Cortex of kidney (tissue), 1 donor: ENCODE measurements at places on chromosomes 16 and 17.

DNA sequence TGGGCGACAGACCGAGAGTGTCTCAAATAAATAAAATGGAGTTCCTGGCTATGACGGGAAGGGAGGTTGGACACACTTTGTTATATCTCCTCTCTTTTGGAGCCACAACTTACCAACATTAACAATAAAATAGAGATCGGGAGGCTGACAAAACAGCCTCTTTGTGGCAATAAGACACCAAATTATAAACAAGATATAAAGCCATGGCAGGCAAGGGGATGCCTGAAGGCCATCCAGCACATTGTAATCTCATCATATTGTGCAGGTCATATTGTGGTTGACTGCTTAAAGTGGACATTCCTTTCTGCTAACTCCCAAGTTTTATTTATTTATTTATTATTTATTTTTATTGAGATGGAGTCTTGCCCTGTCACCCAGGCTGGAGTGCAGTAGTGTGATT is 59.9 kb upstream of the MGAT5B start:
- DNase-seq: no peak

GRCh38 chr16:22967521-22968095 is 153.6 kb downstream of the HS3ST2 start:
- no peak for DNase-seq

- no peak for DNase-seq
Observed at GRCh38 chr17:70780031-70780430, 610.7 kb downstream of the KCNJ2 start.

DNA sequence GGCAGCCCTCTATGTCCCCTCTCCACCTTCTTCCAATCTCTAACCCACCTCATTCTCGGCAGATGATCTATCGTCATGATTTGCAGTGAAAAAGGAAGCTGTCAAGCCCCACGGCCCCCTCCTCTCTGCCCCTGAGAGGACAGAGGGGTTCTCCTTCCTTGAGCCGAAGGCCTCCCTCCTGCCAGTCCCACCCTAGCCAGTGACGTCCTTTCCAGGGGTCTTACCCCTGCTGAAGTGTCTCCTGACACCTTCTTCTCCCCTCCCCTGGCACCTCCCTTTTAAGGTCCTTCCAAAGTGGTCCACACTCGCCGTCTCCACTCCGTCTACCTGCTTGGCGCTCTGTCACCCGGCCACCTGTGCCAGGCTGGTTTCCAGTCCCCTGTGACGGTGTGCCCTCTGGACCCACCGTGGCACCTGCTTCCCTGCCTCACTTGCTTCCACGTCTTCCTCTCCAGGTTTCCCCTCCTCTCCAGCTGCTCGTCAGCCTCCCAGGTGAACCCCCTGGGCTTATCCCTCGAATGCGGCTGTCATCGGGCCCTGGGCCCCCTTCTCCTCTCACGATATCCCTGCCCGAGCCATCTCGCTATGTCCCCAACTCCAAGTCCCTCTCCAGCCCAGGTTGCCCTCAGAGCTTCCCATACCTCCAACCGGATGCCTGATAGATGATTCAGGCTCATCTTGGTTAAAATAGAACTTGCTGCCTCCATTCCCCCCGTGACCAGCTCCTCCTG is 5.7 kb downstream of the CCDC102A start:
- no peak for DNase-seq

DNA sequence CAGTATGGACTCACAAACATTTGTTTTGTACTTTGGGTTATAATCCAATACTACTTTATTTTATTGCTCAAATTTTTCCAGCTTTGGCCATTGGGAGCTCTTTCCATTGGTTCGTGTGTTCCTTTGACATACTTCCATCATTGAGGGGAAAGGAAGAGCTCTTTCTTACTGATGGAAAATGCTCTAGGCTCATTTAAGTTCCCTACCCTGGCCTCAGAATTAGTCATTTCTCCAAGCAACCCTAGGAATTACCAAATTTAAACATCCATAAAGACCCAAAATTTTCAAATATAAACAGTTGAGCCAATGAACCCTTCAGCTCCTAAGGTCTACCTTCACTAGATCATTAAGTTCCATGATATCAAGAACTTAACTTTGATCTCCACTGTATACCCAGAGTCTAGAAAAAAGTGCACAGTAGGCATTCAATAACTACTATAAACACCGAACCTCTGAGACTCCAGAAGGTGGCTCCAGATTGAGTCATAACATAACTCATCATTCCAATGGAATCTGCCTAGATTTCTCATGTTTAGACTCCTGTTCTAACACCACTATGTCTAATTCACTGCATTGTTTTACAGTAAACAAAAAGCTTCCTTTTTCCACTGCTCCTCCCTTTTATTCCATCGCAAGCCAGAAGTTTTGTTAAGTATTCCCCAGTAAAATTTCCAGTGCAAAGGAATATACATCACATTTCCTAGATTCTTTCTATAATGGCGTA is 39.0 kb downstream of the SMURF2 start:
- DNase-seq: no peak

DNA sequence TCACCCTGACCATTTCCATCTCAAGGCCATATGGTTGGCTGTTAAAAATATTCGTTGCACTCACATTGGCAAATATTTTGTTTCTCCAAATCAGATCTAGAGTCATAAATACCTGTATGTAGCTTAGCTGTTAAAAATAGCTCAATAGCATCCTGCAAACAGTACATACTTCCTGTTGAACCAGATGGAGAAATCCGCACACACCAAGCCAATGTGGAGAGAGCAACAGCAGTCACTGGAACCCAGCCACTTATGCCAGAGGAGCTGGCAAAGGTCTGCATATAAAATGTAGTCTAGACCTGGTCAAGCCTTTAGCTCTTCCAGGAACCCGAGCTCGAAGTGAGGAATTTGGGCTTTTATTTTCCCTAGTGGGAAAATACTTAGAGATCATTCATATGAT is 146.4 kb upstream of the KCNJ16 start:
- no peak for DNase-seq

DNA sequence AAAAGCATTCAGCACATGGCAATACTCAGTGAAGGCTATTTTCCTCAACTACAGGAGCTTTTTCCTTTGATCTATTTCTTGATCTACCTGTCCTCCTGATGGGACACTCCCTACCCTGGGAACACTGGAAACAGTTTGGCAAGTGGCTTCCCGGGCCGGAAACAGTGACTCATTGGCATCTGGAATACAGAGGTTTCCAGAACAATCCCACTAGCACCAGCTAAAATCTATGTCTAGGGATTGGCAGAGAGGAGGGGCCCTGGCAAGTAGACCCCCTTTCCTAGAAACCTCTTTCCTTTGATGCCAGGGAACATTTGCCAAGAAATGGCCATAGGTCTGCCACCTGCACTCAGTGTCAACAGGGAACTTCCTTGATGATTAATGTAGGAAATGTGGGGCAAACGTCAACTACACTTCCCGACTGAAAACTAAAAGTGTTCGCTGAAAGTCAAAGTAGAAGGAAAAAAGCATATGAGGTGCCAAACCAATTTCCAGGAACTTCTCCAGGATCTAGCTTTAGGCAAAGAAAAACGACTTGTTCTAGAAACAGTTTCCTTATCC is 30.4 kb upstream of the FBXW10B start:
- no peak for DNase-seq

GRCh38 chr17:78923660-78924453 is 1.3 kb downstream of the TIMP2 start:
- no peak for DNase-seq

GRCh38 chr16:76201385-76201784 is 75.8 kb upstream of the CNTNAP4 start:
- DNase-seq: no peak

DNA sequence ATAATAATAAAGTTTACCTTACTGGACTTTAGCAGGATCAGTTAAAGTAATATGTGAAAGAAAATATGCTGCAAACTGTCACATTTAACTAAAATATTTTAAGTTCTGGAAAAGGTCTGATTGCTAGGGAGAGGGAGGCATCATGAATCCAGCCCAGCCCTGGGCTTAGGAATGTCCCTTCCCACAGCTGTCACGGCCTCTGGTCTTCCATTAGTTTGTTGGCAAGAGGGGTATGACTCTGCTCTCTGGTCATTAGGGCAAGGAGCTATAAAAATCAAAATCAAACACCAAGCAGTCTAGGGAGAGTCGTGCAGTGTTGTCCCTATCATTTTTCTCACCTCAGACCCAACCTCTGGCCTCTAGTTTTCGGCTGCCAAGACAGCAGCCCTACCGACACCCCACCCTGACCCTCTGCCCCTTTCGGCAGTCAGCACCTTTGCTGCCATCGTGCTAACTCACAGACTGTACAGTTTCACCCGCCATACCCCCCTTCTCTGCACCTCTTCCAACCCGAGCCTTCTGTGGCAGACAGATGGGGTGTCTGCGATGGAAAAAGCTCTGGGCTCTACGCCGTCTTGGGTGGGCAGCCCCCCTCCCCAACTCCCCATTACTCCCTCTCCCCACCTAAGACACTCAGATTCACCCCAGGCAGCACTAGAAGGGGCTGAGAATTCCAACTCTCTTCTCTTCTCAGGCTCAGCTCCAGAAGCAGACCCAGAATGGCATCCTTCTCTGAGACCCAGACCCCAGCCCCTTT is 41.4 kb downstream of the NEUROD2 start:
- no peak for DNase-seq

GRCh38 chr17:19374136-19374535 is 4.2 kb upstream of the MAPK7 start:
- no peak for DNase-seq

DNA sequence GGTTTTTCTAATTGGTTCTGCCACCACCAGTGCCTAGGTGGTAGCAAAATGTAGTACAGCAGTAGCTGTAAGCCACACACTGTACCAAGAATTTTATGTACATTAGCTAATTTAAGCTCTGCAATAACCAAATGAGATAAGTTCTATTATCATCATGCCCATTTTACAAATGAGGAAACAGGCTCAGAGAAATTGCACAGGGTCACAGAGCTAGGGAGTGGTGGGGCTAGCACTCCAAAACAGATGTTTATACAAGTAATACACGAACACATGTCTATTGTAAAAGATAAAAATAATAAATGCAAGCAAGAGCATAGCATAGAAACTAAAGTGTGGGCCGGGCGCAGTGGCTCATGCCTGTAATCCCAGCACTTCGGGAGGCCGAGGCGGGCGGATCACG is 13.6 kb downstream of the RSAD1 start:
- no peak for DNase-seq

- DNase-seq: no peak
Observed at GRCh38 chr17:13520899-13521572, 80.7 kb downstream of the HS3ST3A1 start.

- DNase-seq: no peak
Observed at GRCh38 chr17:78665387-78665951, 88.3 kb upstream of the DNAH17 start.

GRCh38 chr17:2215616-2216364 is 87.8 kb downstream of the SMG6 start:
- no peak for DNase-seq
